MM.1S (cell line): ENCODE measurements at places on chromosomes 13 and 19.

DNA sequence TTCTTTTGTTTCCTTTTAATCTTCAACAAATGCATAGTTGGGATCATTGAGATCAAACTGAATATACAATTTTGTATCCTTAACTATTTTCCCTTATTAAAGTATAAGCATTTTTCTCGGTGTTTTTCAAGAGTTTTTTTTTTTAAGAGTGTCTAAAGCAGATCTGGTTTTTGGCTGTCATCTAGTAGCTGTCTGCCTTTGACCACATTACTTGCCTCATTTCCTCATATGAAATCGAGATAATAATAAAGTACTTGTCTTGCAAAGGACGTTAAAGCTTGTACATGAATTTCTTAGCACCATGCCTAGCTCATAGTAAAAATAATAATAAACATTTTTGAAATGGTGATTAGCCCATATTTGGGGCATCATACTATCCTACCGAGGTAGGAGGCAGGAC, 121.2 kb downstream of the PDS5B start:
- no peak for DNase-seq
- H3K27me3 ChIP-seq, result no peaks in the 10 kb centered on the region
- no peaks in the 10 kb centered on the region for H3K4me1 ChIP-seq
- H3K4me3 ChIP-seq, result no peak overlapping the region
- H3K36me3 ChIP-seq, result no peaks in the 10 kb centered on the region; the same call in 1 of the 2 replicates
- H3K27ac ChIP-seq, result no peak overlapping the region

- H3K4me3 ChIP-seq, result no peak overlapping the region
- H3K36me3 ChIP-seq, result no peaks in the 10 kb centered on the region
- no peaks in the 10 kb centered on the region for H3K27me3 ChIP-seq
- no peak overlapping the region for H3K27ac ChIP-seq
- H3K4me1 ChIP-seq, result no peaks in the 10 kb centered on the region
- DNase-seq, result no peak
Observed at GRCh38 chr13:91845612-91846011, 447.2 kb downstream of the GPC5 start.

GRCh38 chr13:105814902-105815250, 720.6 kb downstream of the EFNB2 start:
- H3K27me3 ChIP-seq, result no peaks in the 10 kb centered on the region
- no peak for DNase-seq
- H3K4me1 ChIP-seq, result no peaks in the 10 kb centered on the region
- no peaks in the 10 kb centered on the region for H3K36me3 ChIP-seq
- no peak overlapping the region for H3K27ac ChIP-seq

DNA sequence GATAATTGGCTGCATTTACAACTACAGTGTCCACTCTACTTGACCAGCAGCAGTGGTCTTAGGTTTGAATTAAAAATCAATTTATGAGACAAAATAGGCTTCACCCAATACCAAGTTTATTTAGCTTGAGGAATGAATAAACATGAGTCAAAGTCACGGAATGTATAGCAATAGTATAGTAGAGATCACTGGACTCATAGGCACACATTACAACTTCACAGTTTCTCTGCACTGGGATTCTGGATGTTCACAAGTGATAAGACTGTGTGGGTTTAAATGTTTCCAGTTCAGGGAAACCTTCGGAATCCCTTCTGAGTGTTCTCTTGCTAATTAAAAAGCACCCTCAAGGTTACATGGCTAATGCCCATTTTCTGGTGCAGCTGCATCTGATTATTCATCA, 1064.9 kb downstream of the SLITRK5 start:
- DNase-seq, result no peak
- no peak overlapping the region for H3K4me3 ChIP-seq
- H3K27ac ChIP-seq, result no peak overlapping the region
- no peaks in the 10 kb centered on the region for H3K27me3 ChIP-seq

DNA sequence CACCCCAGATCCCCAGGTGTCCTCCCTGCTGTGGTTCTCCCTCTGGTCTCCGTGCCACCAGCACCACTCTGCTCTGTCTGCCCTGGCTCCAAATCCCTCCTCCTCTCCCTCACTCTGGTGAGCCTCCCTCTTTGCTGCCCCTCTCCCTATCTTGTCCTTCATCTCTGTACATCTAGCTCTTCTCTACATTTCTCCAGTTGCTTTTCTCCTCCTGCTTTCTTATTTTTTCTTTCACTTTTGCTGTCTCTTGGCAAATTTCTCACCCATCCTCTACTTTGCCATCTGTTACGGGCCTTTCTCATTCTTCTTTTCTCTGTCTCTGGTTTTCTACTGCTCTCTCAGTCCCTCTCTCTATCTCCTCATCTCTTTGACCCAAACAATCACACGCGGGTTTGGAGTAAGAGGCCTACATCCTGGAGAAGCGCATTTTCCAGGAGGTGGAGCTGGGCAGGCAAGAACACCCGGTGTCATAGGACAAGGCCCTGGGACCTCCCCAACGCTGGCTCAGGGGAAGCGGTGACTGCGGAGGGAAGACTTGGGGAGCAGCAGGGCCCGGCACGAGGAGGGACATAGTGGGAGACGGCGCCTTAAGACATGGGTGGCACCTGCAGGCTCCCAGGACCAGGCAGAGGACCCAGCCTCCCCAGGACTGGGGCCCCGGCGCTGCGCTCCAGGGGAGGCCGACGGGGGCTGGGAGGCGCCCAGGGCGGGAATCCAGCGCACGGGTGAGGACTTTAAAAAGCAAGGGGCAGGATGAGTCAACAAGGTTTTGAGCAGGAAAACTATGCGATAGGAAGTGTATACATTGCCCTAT, 9.9 kb downstream of the ZNF611 start:
- H3K27me3 ChIP-seq, result no peaks in the 10 kb centered on the region
- no peak for DNase-seq
- H3K4me3 ChIP-seq, result no peak overlapping the region
- no peaks in the 10 kb centered on the region for H3K4me1 ChIP-seq

GRCh38 chr13:27619728-27620376, 477 bp downstream of the LNX2 start:
- peak overlapping the region; percentile 37; the same call in 1 of the 2 replicates for H3K27ac ChIP-seq
- H3K4me3 ChIP-seq, result peak overlapping the region; percentile 66
- no peaks in the 10 kb centered on the region for H3K36me3 ChIP-seq
- peak; percentile 15 for DNase-seq

DNA sequence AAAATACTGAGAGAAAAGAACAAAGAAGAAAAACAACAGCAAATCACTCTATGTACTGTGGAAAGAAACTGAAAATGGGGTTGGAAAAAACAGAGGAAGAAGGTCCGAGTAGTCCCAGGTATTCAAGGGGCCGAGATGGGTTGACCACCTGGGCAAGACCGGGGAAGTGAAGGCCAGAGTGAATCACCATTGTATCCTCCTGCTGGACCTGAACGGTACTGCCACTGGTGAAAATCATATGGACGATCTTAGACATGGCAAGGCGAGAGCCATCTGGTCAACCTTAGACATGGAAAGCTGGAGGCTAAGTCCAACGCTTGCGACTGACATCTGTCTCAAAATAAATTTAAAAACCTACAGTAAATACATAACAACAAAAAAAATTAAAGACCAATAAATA, 44.4 kb upstream of the ZNF91 start:
- no peaks in the 10 kb centered on the region for H3K27me3 ChIP-seq
- no peaks in the 10 kb centered on the region for H3K36me3 ChIP-seq
- H3K4me1 ChIP-seq, result no peaks in the 10 kb centered on the region
- H3K4me3 ChIP-seq, result no peak overlapping the region
- DNase-seq, result no peak

GRCh38 chr19:4911786-4912672, 2.7 kb downstream of the UHRF1 start:
- H3K27me3 ChIP-seq, result no peaks in the 10 kb centered on the region
- no peak overlapping the region for H3K27ac ChIP-seq
- no peak overlapping the region for H3K4me3 ChIP-seq
- DNase-seq, result no peak
- peaks cover 7% of the 10 kb centered on the region for H3K4me1 ChIP-seq
- 0 out of 2 replicates have a peak, but pooled peaks cover 8% of the 10 kb centered on the region for H3K36me3 ChIP-seq

GRCh38 chr19:52941941-52942385, 18.7 kb upstream of the ZNF888 start:
- H3K4me3 ChIP-seq, result peak overlapping the region; percentile 69
- no peaks in the 10 kb centered on the region for H3K4me1 ChIP-seq
- peak; percentile 8 for DNase-seq
- no peak overlapping the region for H3K27ac ChIP-seq
- no peaks in the 10 kb centered on the region for H3K27me3 ChIP-seq

GRCh38 chr13:109427148-109427547, 359.2 kb downstream of the IRS2 start:
- no peak overlapping the region for H3K27ac ChIP-seq
- peaks cover 3% of the 10 kb centered on the region; the same call in 1 of the 2 replicates for H3K4me1 ChIP-seq
- no peak overlapping the region for H3K4me3 ChIP-seq
- no peaks in the 10 kb centered on the region for H3K36me3 ChIP-seq
- no peaks in the 10 kb centered on the region for H3K27me3 ChIP-seq

GRCh38 chr19:30880551-30880950, 468.7 kb downstream of the TSHZ3 start:
- H3K27ac ChIP-seq, result no peak overlapping the region
- H3K4me3 ChIP-seq, result no peak overlapping the region
- no peaks in the 10 kb centered on the region for H3K36me3 ChIP-seq

DNA sequence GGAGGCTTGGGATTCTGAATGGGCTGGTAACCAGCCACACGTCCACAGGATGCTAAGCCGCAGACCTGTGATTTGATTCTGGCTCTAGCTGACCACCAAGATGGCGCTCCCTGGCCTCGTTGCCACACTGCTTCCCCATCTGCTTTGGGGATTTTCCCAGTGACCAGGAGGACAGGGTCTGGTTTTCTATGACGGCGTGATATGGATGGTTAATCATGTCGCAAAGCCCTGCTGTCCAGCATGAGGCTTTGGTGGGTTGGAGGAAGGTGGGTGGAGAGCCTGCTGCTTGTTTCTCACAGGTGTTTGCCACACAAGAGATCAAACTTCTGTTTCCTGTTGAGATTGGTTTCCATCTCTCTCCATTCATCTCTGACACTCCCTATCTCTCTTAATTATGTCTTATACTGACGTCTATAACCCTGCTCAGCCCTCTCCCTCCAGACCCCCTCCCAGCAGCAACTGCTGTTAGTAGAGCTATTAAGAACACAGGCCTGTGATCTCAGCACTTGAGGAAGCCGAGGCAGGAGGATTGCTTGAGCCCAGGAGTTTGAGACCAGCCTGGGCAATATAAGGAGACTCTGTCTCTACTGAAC, 102.7 kb downstream of the SIPA1L3 start:
- no peaks in the 10 kb centered on the region for H3K36me3 ChIP-seq
- no peaks in the 10 kb centered on the region for H3K27me3 ChIP-seq
- H3K27ac ChIP-seq, result no peak overlapping the region
- H3K4me3 ChIP-seq, result no peak overlapping the region
- no peak for DNase-seq
